RWPE2 (cell line): ENCODE measurements at places on chromosomes 2 and 18.

DNA sequence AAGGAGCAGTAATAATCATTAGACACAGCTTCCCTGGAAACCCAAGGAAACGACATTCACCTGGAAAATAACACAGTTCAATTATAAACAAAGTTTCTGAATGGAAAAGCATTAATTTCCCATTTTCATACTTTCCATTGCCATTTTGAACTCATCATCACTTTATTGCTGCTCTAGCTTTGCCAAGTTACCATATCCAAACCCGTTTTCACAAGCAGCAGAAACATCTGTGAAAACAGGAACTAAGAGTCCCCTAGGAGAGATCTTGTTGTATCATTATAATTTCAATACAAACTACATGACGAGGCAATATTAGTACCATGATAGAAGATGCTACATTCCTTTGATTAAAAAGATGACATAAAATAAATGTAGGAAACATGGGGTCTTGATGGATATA, 597.0 kb upstream of the NRXN1 start:
- no peak for DNase-seq

GRCh38 chr18:46518438-46518837, 138.6 kb downstream of the LOXHD1 start:
- no peak for DNase-seq

DNA sequence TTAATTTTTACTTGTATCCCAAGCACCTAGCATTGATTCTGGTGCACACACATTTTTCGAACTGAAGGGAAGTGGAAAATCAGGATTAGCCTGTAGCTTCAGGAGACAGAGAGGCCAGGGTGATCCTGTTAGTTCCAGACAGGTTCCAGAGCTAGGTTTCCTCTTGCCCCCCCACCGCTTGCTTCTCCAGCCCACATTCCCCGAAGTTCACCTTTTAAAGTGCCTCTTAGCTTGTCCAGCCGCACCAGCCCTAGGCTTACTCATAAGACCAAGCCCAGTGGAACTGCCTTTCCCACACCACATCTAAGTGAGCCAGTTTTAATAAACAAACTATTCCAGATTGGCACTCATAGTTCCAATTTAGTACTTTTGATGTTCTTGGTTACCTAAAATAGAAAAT, 898.6 kb upstream of the KLHL29 start:
- no peak for DNase-seq

DNA sequence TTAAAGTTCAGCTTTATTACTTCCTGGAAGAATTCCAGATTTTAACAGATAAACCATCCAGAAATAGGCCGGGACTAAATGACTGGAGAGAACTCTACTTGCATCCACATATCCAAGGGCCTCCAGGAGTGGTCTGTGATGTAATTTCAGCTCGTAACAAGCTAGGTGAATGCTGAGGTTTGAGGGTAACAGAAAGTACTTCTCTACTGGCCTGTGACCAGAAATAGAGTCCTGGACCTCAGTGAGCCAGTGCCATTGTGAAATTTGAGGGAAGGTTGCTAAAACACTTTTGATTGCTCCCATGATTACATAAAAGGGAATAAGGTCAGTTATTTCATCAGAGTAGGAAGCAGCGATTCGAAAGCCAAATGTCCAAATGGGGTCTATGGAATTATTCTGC, 158.1 kb downstream of the DOCK10 start:
- DNase-seq: no peak

DNA sequence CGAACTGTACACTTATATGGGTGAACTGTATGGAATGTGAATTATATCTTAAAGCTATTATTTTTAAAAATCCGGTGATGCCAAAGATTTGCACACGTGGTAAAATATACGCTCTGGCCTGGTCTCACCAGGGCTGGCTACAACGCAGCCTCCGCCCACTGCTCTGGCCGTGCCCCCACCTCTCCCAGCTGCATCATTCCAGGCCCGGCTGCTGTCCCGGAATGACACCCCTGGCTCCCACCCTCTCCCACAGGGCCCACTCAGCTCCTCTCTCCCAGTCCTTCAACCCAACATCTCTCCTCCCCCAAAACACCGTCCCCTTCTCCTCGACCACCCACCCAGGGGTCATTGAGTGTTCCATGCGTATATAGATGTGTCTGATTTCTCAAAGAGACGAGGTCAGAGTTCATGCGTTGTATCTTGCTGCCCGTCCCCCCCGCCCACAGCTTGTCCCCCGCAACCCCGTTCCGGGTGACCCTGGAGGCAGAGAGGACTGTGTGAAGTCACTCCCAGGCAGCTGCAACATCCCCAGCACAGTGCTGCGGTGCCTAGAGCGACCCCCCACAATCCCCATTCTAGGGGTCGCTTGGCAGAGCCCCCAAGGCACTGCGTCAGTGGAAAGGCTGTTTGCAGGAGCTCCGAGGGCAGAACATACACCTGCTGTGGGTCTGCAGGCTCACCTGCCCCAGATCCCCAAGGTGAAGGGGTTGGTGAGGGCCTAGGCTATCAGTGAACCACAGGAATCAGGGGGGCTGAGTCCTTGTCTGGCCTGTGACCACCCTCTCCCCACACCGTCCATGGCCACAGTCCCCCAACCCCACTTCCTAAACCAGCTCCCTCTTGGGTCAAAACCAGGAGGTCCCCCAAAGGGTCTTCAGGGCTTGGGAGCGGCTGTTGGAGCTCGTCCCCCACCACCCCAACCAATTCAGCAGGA, 13.3 kb downstream of the DNMT3A start:
- no peak for DNase-seq

- no peak for DNase-seq
Observed at GRCh38 chr18:47204908-47205522, 28.9 kb upstream of the IER3IP1 start.

DNA sequence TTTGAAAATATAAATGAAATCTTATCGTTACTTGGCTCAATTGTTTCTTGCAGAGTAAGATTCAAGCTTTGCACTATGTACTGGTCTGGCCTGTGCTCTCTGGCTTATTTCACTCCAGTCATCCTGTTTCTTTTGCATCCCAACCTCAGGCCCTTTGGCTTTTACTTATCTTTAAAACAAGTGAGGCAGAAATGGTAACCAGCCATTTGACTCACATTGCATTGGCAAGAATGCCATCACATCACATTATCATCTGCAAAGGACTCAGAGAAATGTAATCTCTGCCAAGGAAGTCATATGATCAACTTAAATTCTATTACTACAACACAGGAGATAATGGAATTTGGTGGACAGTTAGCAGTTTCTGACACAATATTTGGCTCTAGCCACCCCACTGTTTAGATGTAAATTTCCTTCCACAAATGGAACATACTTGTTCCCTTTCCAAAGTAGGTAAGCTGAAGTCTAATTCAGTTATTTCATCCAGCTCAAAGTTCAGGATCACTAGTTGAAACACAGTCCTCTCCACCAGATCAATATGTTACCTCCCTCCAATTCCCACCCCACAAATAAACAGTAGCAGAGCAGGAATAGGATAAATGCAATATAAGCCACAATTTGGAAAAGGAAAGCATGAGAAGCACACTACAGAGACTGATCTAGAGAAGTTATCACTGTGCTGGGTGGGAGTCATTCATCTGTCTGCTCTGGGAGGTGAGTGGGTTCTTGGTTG, 65.0 kb upstream of the DSC1 start:
- no peak for DNase-seq
